ENCODE measurements at places on chromosomes 11 and 22.

GRCh38 chr11:111983187-111983986 is 41.8 kb upstream of the DLAT start:
- DNase-seq: no peak

- no peak for DNase-seq
Measured at GRCh38 chr11:24861440-24861839, 364.6 kb downstream of the LUZP2 start.

- no peak for DNase-seq
Measured at GRCh38 chr11:289712-290620, 1.0 kb downstream of the PGGHG start.

GRCh38 chr11:19642185-19643158 is 70.2 kb upstream of the NAV2 start:
- DNase-seq: no peak

GRCh38 chr22:37195921-37196320 is 7.9 kb upstream of the C1QTNF6 start:
- no peak for DNase-seq

- DNase-seq: no peak
Measured at GRCh38 chr11:79269611-79270307, 171.1 kb downstream of the TENM4 start.

DNA sequence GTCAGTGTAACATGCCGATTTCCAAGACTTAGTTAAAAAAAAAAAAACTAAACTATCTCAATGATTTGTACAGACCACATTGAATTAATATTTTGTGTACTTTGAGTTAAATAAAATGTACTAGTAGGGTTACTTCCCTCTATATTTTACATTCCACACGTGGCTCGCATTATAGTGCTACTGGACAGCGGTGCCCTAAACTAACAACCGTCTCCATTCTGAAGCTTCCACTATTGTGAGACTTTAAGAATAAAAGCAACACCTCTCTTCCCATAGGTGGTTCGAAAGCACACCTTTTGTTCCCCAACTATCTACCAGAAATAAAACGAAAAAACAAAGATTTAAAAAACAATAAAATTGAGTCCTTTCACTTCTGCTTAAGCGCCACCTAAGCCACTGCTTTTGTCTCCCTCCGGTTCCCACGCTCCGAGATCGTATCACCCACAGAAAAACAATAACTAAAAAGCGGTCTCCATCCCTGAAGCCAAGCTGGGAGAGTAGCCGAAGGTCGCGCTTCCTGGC is 380 bp upstream of the TTC17 start:
- no peak for DNase-seq

- no peak for DNase-seq
Measured at GRCh38 chr11:111039982-111040381, 205.5 kb upstream of the POU2AF2 start.

DNA sequence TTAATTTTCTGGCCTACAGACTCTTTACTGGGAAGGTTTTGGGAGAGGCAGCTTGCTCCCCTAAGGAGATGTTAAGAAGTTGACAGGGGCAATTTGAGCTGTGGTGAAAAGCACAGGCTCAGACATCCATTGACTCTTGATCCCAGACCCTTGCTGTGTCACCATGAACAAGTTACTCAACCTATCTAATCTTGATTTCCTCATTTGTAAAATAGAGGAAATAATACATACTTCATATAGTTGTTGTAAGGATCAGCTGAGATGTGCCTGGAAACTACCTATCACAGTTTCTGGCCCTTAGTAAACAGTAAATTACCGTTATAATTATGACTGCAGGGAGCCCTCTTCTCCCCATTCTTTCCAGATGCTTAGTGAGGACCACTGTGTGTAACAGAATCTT is 16.6 kb upstream of the SCGB1D4 start:
- no peak for DNase-seq

DNA sequence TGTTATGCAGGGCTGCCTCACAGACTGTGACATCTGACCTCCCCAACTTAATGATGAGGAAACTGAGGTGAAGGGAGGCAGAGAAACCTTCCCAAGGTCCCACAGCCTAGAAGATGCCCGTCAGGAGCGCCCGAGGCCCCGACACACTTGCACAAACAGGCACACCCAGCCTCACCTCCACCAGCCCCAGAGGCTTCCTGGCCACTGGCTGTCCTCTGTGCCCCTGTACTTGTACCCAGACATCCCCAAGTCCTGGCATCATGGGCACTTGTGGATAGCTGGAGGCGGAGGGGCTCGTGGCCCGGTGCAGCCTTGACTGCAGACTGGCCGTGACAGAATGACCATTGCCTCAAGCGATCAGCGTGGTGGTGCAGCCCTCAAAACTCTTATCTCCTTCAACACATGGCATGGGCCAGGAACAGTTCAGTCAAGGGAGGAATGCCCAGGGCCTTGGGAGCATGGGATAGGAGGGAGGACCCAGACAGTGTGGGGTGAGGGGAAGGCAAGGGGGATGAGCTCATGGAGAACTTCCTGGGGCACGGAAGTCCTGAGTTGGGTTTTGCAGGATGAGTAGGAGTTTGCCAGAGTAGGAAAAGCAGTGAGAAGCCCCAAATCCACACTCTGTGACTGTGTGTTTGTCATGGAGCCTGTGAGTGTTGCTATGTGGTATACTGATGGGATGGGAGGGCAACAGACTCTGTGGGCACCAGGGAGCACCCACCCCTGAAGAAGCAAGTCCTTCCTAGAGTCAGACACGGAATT is 25.8 kb upstream of the PPARA start:
- no peak for DNase-seq

GRCh38 chr11:66157182-66157864 is 87.3 kb downstream of the PACS1 start:
- no peak for DNase-seq

DNA sequence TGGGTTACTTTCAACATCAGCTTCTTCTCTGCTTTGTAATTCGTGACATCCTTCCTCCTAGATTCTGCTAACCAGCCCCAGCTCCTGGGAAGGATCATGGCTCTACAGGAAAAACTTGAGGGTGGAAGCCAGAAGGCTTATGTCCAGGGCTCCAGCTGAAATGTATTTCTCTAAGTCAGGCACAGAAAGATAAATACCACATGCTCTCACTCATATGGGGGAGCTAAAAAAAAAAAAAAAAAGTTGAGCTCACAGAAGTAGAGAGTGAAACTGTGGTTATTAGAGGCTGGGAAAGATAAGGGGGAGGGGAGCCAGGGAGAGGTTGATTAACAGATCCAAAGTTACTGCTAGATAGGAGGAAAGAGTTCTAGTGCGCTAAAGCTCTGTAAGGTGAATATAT is 74.9 kb downstream of the DSCAML1 start:
- peak; percentile 57 for DNase-seq

DNA sequence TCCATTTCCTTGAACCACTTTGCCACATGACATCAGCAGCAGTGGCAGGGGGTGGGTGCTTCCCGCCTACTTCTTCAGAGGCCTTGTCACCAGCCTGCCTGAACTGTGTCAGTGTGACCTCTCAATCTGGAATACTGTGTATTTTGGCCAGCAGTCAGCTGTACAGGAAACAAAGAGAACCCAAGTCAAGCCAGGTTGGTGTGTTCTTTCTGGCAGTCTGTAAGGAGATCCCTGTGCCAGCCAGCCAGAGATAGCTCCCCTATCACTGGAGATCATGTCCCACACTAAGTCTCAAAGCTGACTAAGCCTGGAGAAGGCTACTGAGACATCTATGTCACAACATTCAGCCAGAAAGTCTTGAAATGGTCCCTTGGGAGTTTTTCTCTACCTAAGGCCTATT is 142.1 kb downstream of the TRPC6 start:
- DNase-seq: no peak

GRCh38 chr11:5366856-5367255 is 15.5 kb downstream of the OR51B6 start:
- no peak for DNase-seq

DNA sequence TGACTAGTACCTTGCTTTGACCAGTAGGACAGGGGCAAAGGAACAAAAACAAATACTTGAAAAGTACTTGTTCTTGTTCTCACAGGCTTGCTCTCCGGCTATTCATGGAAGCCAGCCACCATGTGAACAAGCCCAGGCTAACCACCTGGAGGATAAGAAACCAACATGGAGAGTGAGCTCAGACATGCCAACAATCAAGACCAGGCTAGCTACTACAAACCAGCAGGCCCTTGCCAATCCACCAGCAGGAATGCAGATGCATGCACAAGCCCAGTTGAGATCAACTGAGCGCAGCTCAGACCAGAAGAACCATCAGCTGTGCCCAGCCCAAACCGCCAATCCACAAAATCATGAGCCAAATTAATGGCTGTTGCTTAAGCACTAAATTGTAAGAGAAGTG is 180.1 kb upstream of the ISX start:
- DNase-seq: no peak

DNA sequence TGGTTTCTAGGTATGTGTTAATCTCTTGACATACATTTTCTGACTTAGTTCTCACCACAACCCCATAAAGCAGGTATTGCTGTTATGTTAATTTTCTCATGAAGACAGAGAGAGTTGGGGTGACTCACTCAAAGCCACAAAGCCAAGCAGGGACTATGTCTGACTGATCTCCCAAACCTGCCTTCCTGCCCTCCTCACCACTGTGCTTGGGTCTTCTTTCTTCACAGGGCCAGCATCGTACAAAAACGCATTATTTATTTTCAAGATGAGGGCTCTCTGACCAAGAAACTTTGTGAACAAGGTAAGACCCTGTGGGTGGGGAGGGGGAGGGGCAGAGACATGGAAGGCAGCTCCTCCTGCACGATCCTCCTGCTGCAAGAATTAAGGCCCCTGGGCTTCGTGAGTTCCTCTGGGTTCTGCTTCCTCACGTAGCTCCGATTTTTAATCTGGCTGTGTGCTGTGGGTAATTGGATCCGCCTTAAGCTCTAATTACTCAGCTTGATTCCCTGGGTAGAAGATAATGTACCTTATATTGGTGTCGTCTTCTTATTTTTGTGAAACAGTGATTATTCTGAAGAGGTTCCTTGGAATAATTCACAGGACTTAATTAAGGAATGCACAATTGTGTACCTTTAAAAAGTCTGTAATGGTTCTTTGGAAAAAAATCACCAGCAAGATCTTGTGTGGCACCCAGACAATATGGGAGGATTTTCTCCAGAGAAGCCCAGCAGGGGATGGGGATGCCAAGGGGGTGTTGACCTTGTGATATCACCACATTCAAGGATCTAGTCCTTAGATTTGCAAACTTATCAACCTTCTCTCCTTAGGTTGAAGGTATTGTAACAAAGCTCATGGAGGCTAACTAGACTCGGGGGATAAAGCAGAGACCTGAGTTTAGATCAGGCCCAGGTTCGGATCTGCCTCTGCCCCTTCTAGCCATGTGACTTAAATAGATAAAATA is 112.9 kb downstream of the SPON1 start:
- DNase-seq: no peak

DNA sequence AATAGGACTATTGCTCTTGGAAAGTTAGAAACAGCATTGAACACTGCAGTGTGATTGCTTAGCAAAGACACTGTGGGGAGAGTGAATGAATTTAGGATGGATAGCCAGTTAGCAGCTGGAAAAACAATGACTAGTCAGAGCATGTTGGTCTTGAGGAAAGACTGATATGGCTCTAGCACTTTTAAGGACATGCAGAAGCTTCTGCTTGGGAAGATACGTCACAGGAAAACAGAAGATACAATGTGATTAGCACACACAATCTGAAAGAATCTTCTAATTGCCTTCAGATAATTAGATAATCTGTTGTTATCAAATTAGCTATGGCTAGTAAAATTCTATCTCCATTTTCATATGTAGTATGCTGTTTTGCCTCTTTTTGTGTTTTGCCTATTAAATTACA is 530.7 kb upstream of the CHORDC1 start:
- no peak for DNase-seq

DNA sequence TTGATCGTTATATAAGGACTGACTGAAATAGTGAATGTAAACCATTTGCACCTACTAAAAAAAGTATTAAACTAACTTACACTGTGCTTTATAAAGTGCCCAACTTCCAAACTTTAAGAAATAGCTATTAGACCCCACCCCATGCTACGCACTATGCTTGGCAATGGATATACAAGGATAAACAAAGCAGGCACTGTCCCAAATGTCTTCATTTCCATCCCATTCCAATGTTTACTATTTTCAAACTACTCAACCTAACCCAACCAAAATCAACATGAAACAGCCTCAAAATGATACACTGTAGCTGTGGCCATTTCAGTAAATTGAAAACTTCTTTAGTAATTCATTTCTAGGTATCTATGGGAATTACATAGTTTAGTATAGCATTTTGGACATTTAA is 12.5 kb downstream of the PHF21A start:
- DNase-seq: no peak

DNA sequence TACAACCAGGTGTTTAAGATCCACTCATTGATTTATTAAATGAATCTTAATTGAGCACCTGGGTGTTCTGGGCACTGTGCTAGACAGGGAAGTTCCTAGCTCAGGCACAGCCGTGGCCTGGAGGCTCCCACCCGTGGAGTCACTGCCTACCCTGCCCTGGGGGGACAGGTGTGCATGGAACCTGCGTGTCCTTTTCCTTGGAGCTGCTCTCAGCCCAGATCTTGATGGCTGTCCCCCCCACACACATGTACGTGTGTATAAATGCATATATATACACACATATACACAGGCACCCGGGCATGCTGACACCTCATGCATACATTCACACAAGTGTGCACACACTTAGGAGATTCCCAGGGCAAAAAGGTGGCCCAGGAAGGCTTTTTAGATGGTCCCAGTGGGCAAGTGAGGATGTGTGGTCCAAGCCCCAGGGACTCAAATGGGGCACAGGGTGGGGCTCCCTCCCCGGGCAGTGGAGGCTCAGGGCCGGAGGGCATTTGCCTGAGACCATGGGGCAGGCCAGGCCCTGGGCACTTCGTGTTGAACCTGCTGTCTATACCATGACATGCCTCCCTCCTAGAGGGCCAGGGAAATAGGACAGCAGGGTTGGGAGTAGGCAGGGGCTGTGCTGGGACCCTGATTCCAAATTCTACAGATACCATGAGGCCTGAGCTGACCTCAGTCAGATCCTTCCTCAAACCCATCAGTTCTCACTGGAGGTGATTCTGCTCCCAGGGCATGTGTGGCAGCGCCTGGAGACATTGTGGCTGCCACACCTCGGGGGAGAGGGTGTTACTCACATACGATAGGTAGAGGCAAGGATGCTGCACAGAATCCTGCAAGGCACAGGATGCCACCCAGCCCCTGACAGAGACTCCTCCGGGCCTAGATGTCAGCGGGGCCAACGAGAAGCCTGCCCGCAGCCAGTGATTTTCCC is 77.8 kb downstream of the BCR start:
- DNase-seq: no peak

DNA sequence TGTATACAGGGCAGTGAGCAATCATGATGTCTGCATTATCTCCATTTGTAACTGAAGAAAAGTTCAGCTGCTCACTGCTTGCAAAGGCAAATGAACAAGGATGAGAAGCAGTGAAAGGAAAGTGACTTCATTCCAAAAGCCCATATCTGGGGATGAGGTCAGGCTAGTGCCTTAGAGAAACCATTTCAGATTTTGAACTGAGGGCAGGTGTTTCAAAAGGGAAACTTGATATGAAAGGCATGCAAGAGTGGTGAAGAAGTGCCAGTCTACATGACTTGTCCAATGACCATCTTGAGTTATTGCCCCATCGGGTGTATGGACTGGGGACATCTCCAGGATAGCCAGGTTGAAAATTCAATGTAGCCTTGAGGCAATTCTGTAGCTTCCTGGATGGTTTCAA is 7.3 kb upstream of the APOL4 start:
- no peak for DNase-seq

- DNase-seq: no peak
Measured at GRCh38 chr11:47020793-47021526, 84.4 kb downstream of the CSTPP1 start.

- DNase-seq: no peak
Measured at GRCh38 chr22:20788627-20789344, 14.9 kb downstream of the SERPIND1 start.
